ENCODE measurements at places on chromosomes 7 and 10.

DNA sequence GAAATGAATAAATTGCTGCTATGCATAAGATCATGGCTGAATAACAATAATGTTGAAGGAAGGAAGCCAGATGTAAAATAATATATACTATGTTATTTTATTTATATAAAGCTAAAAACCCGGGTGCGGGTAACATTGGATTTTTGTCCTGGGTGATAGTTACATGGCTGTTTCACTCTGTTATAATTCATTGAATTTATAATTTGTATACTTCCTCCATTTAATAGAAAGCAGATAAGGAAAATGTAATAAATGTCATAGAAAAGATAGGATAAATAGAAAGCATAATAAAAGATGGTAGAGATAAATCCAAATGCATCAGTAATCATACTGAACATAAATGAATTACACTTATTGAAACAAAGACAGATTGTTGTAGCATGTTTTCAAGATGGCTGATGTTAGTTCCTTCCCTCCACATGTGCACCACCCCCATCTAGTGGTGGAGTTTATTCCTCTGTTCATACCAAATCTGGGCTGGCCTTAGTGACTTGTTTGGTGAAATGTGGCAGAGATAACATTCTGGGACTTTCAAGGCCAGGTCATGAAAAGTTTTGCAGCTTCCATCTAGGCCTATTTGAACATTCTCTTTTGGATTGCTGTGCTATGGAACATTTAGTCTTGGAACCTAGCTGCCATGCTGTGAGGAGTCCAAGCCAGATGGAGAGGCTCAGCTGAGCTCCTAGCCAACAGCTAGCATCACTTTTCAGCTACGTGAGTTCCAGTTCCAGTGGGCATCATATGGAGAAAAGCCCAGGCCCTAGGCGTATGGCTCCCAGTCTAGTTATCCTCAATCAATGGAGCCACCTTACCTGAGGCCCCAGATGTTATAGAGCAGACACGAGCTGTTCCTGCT is 46.9 kb downstream of the AHCYL2 start:
- DNase-seq = peak; percentile 70

- no peak for DNase-seq
These were observed 30.6 kb upstream of the FIGNL1 start for GRCh38 chr7:50480797-50481196.

GRCh38 chr10:112080231-112080630 is 103.3 kb downstream of the GPAM start:
- no peak for DNase-seq

- no peak for DNase-seq
These were observed 122.8 kb downstream of the GALNT17 start for GRCh38 chr7:71254751-71255150.

DNA sequence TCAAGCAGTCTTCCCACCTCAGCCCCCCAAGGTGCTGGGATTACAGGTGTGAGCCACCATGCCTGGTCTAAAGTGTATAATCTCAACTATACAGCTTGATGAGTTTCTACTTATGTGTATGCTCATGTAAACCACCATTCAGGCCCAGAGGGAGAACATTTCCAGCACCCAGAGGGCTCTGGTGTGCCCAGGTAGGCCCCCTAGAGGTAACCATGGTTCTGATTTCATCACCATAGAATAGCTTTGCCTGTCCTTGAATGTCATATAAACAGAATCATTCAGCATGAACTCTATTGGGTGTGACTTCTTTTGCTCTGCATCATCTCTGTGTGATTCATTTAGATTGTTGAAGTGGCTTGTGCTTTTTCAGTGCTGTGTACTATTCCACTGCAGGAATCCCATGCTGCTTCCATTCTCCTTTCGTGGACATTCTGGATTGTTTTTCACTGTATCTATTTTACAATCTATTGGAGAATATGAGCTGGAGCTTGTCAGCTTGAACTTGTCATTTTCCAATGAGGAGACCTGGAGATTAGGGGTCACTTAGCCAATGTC is 35.2 kb downstream of the COL26A1 start:
- DNase-seq = no peak

DNA sequence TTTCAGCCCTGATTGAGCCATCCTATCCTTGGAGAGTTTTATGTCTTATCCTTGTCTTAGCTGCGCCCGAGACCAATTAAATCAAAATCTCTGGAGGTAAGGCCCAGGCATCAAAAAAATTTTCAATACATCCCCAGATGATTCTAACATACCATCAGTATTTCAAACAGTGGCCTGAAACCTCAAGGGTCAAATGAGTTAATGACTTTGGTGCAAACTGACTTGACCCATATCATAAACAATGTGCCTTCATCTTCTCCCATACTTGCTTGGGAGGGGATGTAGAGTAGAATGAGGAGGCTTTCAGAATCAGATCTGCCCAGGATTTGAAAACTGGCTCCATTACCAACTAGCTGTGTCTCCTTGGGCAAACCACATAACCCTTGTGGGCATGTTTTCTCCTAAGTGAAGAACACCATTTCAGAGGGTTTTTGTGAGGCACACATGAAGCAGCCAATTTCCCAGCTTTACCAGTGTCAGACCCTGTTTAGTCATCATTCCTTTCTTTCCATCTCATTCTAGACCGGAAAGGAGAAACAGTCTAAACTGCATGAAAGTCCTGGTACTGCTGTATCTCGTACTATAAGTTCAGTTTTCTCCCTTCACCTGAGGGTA is 35.7 kb upstream of the ATXN7L1 start:
- DNase-seq = no peak

DNA sequence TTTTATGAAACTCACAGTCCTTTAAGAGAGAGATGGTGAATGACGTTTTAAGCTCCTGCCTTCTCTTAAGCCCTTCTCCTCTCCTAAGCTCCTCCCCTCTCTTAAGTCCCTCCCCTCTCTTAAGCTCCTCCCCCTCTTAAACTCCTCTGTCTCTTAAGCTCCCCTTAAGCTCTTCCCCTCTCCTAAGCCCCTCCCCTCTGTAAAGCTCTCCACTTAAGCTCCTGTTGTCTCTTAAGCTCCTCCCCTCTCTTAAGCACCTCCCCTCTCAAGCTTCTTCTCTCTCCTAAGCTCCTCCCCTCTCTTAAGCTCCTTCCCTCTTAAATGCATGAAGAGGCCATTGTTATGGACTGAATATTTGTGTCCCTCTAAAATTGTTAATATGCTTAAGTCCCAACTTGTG is 1180.6 kb upstream of the AUTS2 start:
- DNase-seq = no peak

GRCh38 chr7:9835199-9835598 is 1138.5 kb upstream of the PHF14 start:
- no peak for DNase-seq

DNA sequence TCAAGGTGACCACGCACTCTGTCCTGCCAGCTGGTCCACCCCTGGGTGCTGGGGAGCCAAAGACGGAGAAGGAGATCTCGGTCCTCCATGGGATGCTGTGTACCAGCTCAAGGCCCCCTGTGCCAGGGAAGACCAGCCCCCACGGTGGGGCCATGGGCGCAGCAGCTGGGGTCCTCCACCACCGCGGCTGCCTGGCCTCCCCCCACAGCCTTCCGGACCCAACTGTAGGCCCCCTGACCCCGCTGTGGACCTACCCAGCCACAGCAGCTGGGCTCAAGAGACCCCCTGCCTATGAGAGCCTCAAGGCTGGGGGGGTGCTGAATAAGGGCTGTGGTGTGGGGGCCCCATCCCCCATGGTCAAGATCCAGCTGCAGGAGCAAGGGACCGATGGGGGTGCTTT is 5.4 kb downstream of the NYAP1 start:
- no peak for DNase-seq

DNA sequence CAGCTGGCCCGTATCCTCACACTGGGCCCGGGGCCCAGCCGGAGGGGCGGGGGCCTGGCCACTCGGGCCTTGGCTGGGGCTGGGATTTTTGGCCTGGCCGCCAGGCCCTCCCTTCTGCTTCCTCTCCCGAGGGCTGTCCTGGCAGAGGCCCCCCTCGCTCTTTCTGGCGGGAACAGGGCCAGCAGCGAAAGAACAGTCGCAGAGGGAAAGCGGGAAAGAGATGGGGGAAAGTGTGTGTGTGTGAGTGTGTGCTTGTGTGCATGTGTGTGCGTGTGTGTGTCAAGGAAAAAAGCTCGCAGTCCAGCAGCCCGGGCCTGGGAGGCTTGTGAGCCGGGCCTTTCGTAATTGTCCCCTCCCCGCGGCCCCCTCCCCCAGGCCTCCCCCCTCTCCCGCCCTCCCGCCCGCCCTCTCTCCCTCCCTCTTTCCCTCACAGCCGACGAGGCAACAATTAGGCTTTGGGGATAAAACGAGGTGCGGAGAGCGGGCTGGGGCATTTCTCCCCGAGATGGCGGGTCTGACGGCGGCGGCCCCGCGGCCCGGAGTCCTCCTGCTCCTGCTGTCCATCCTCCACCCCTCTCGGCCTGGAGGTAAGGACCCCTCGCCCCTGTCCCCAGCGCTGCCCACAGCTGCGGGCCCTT is at the start of gene ELN:
TSS of gene ELN (plus strand) at position 491 of the 638 bp plus-strand sequence. CDS start at position 506, 15 bp downstream.
- no peak for DNase-seq

DNA sequence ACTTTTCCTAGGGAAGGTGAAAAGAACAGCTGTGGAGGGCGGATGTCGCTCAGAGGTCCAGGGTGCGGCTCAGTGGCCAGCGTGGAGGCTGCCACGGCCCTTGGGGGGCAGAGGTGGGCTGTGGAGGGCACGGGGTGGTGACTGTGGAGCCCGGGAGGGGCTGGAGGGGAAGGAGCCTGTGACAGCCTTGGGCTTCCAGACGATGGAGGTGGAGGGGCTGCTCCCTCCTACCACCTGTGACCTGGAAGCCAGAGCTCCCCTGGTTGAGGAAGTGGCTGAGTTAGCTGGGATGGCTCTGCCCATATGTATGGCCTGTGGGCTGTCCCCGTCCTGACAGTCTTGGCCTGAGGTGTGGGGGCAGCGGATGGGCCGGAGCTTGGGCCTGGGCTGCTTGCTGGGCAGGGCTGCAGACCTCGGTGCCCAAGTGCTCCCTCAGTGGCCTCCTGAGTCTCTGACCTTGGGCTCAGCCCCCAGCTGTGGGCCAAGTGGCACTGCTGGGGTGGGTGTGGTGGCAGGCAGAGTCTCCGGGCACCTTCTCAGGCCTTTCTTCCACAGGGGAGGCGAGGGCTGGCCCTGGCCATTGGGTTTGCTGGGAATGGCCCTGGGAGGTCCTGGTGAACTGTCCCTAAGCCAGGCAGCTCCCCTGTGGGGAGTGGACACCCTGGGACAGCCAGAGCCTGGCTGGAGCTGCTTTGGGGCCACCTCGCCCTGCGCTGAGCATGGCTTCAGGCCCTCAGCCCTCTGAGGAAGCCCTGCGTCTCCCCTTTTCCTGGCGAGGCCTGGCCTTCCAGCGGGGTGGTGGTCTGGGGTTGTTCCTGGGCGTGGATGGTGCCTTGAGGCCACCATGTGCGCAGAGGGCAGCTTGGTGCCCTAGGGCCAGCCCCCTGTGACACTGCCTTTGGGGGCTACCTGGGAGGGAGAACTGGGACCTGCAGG is 3.9 kb downstream of the BRI3 start:
- DNase-seq = no peak

- DNase-seq = no peak
These were observed 49.6 kb downstream of the SHH start for GRCh38 chr7:155762655-155763054.

DNA sequence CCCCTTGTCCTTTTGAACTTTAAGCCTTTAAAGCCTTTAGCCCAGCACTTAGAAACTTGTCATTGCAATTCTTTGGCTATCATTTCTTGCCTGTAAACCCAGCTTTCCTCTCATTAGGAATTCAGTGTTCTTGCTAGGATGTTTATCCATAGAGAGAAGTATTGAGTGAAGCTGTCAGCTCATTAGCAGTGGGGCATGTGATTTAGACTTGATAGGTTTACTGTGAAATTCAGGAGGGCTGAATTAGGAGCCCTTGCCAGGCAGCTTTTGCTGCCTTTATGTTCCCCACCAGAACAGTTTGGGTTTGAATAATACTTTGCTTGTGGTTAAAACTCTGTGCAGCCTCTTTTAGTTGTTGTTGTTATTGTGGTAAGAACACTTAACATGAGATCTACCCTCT is 39.5 kb downstream of the LHFPL3 start:
- DNase-seq = no peak

- DNase-seq = no peak
These were observed 3.3 kb upstream of the MEST start for GRCh38 chr7:130488392-130489139.

DNA sequence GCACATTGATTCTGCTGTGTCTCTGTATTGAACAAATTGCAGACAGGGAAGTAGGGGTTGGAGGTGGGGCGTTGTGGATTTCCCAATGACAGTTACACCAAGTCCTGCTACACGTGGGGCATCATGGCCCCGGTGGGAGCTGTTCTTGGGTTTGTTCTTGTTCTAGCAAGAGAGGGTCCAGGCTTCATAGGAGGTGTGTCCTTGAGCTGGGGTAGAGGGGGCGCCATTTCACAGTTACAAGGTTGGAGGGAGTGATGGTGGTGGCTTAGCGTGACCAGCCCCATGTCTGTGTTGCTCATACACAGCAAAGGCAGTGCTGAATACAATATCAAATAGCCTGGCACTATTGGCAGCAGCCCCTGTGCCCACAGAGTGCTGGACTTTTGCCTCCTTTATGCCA is 15.7 kb downstream of the SH2D4B start:
- DNase-seq = no peak

DNA sequence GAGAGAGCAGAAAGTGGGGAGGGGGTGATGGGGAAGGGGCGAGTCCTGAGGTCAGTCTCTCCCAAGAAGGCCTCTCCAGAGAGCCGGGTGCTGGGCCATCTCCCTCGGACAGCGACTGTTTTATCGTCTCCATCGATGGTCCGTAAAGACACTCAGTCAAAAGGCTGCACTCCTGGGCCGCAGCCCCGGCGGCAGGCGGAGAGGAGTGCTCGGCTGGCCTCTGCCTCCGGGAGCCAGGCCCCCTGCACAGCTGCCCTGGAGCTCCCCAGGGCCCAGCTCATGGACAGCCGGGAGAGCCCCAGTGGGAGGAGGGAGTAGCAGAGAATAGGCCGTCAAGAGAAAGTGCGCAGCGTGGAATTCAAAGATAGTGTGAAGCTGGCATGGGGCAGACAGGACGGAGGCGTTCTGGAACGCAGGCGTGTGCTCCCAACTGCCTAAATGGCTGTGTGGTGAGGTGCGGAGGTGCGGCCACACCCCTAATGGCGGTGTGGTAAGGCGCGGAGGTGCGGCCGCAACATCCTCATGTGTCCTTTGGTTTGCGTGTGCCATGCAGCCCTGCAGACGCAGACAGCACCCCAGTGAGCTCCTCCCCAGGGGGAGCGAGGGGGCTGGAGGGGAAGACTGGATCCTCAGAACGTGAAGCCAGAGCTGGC is 477.5 kb upstream of the FOXK1 start:
- no peak for DNase-seq

DNA sequence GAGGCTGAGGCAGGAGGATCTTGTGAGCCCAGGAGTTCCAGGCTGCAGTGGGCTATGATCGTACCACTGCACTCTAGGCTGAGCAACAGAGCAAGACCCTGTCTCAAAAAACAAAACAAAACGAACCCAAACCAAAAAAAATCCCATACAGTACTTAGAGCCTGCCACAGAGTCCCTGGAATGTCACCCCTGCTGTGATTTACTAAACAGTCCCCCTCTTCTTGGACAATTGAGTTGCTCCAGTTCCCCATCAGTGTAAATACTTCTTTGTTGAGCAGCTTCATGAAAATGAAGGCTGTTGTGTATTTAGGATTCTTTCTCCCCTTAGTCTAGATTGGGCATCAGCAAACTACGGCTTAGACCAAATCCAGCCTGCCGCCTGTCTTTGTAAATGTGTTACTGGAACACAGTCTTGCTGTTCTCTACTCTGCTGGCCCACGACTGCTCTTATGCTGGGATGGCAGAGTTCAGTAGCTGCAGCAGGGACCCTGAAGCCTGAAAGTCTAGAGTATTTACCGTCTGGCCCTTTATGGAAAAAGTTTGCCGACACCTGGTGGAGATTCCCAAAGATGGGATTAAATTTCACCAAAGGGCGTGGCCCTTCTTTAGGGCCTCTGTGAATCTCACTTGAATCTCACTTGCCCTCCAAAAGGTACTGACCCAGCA is 57.8 kb downstream of the PALD1 start:
- DNase-seq = no peak
